Stimulated activated CD4-positive, alpha-beta T cell treated with anti-CD3 and anti-CD28 coated beads, Interleukin-4, amount 100 ng/mL, for 48 hours (primary cell): ENCODE measurements at places on chromosomes 13 and 19.

DNA sequence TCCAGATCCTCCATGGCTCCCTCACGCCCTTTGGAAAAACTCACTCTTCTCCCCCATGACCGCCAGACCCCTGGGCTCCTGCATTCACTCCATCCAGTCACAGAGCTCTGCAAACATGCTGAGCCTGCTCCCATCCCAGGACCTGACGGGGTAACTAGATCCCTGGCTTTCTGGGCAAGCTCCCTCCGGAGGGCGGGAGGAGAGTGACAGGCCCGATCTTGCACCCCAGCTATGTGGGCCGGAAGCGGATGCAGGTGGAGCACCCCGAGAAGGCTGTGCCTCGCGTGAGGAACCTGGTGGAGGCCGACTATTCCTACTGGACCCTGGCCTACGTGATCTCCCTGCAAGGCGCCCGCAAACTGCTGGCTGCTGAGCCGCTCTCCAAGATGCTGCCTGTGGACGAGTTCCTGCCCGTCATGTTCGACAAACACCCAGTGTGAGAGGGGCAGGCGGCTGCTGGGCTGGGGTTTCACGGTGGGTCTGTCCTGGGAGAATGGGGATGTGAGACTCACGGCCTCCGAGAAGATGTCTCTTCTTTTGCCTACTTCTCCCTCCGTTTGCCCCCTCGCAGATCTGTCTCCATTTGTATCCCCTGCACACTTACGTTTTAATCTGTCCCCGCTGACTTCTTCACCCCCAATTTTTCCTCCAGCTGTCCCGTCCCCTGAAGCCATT, 25.2 kb downstream of the COLGALT1 start:
- DNase-seq: no peak

- no peak for DNase-seq
These were observed 7.7 kb upstream of the MISP start for GRCh38 chr19:743168-743687.

DNA sequence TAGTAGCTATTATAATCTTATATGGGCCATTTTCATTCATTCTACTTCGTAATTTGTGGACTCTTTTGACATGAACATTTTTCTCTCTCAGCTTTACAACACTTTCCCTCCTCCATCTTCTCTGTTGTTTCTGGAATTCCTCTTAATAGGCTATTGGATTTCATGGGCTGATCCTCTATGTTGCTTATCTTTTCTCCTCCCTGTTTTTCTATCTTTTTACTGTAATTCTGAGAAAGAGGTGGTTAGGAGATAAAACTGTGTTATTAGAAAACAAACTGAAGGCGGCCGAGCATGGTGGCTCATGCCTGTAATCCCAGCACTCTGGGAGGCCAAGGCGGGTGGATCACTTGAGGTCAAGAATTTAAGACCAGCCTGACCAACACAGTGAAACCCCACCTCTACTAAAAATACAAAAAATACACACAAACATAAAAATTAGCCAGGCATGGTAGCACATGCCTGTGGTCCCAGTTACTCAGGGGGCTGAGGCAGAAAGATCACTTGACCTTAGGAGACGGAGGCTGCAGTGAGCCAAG, 188.1 kb downstream of the UGGT2 start:
- DNase-seq: no peak

DNA sequence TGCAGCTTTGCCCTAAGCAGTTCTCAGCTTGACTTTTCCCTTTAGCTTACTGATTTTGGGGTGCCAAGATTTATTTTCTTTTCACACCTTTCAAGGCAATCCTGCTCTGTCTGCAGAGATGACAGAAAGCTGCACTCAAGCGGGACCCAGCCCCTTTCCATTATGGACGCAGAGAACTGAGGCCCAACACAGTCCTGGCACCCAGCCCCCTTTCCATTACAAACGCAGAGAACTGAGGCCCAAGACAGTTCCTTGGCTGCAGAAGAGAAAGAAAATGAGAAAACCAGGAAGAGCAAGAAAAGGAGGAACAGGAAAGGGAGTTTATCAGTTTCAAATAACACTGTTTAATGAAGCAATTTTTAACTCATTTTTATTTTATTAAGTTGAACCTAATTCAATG, 36.8 kb upstream of the ATP11A start:
- DNase-seq: no peak

GRCh38 chr19:45448887-45449299, 18.9 kb upstream of the FOSB start:
- no peak for DNase-seq

- no peak for DNase-seq
These were observed 142.0 kb upstream of the TSHZ3 start for GRCh38 chr19:31491242-31491641.

- no peak for DNase-seq
These were observed 157.9 kb downstream of the UQCRFS1 start for GRCh38 chr19:29054886-29055675.

- DNase-seq: no peak
These were observed 45.2 kb upstream of the HMGB1 start for GRCh38 chr13:30510811-30511371.

DNA sequence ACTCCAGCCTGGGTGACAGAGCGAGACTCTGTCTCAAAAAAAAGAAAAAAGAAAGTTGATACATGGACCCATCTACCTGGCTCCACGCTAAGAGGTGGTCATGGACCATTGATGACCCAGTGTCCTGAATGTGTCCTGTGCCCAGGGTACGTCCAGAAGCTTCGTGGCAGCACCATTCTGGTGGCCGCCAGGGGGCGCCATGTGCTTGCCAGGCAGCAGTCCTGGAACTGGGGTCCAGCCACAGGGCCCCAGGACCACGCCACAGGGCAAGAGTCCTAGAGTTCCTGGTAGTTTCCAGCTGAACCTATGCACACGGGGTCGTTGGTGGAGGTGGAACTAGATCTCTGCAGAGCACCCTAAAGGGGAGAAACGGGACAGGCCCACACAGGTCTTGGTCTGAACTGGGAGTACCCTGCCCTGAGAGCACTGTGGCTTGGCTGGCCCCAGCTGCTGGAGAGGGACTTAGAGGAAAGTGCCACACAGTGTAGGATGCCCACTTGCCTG, 19.9 kb upstream of the FBXO27 start:
- DNase-seq: peak; percentile 60

GRCh38 chr19:46786236-46787039, 2.0 kb downstream of the SLC1A5 start:
- peak; percentile 68 for DNase-seq

- DNase-seq: no peak
These were observed 95.1 kb downstream of the DNAJC15 start for GRCh38 chr13:43118521-43118920.

DNA sequence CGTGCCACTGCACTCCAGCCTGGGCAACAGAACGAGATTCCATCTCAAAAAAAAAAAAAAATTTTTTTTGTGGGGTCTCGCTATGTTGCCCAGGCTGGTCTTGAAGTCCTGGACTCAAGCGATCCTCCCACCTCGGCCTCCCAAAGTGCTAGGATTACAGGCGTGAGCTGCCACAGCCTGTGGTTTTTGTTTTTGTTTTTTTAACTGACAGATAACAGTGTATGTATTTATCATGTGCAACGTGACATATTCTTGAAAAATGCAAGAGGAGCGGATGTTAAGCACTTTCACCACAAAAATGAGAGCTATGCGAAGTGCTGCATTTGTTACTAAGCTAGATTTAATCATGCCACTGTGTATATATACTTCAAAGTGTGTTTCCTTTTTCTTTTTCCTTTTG, 49.0 kb downstream of the ARHGEF18 start:
- no peak for DNase-seq

DNA sequence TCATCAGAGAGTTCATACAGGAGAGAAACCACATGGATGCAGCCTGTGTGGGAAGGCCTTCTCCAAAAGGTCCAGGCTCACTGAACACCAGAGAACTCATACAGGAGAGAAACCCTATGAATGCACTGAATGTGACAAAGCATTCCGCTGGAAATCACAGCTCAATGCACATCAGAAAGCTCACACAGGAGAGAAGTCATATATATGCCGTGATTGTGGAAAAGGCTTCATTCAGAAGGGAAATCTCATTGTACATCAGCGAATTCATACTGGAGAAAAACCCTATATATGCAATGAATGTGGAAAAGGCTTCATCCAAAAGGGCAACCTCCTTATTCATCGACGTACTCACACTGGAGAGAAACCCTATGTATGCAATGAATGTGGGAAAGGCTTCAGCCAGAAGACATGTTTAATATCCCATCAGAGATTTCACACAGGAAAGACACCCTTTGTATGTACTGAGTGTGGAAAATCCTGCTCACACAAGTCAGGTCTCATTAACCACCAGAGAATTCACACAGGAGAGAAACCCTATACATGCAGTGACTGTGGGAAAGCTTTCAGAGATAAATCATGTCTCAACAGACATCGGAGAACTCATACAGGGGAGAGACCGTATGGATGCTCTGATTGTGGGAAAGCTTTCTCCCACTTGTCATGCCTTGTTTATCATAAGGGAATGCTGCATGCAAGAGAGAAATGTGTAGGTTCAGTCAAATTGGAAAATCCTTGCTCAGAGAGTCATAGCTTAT, 17.7 kb downstream of the ZNF613 start:
- DNase-seq: no peak

GRCh38 chr13:30572859-30573275, 44.9 kb upstream of the USPL1 start:
- no peak for DNase-seq

GRCh38 chr13:83815598-83815997, 66.7 kb downstream of the SLITRK1 start:
- no peak for DNase-seq

DNA sequence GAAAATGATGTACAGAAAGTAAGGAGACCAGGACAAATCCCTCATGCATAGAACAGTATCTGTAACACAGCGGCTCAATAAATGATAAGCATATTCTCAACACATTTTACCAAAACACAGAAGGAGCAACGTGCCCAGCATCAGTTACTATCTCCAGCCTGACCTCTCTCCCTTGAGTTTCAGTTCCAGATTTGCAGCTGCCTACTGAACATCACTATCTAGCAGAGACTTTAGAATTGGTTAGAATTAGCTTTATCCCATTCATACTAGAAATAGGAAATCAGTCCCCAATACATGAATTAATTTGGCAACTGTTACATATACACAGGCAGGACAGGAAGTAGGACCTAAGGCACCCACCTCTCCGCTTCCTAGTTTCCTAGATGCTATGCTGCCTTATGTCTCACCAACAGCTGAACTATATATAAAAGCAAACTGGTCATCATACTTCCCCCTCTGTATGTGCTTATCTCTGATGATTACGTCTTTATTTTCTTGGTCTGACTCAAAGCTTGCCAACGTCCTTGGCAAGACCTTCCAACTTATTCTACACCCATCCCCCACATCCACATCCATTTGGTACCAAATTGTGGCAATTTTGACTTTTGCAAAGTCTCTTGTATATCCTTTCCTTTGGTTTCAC, 61.1 kb downstream of the SACS start:
- no peak for DNase-seq

- DNase-seq: no peak
These were observed 31.3 kb upstream of the ASF1B start for GRCh38 chr19:14167576-14168138.

- DNase-seq: no peak
These were observed 62.4 kb upstream of the C1QTNF9 start for GRCh38 chr13:24247016-24247415.

GRCh38 chr13:95809429-95809828, 132.5 kb downstream of the DNAJC3 start:
- DNase-seq: no peak

DNA sequence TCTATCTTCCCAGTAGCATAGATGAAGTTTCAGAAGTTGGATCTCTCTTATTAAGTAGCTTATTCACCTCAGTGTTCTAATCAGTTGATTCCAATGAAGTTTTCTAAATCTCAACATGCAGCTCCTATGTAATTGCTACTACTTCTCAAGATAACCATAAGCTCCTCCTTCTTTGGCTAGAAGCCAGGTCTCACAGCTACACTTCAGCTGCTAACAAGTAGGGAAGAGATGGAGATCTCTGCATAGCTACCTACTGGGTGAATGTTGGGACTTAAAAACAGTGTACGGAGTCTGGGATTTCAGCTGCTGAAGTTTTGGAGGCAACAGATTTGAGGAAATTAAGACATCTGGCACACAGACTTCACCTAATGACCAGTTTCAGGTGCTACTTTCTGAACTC, 661.0 kb downstream of the SLITRK1 start:
- no peak for DNase-seq

- no peak for DNase-seq
These were observed 6.1 kb downstream of the FOSB start for GRCh38 chr19:45473682-45474605.

GRCh38 chr13:113531041-113531873, 40.7 kb upstream of the DCUN1D2 start:
- no peak for DNase-seq

GRCh38 chr13:111599791-111600190, 279.3 kb downstream of the TEX29 start:
- DNase-seq: no peak

- no peak for DNase-seq
These were observed 6.9 kb downstream of the FUT2 start for GRCh38 chr19:48702701-48703100.

DNA sequence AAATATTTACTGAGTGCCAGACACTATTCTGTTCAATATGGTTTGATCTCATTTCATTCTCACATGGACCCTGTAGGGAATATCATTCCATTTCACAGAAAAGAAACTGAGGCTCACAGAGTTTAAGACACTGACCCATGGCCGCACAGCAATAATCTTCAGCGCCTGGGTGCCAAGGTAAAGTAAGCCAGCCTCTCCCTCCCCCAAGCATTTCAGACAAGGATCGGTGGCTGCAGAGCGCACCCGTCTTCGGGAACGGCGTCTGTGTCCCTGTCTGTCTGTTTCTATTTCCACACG, 4.3 kb upstream of the PDE4A start:
- DNase-seq: no peak

DNA sequence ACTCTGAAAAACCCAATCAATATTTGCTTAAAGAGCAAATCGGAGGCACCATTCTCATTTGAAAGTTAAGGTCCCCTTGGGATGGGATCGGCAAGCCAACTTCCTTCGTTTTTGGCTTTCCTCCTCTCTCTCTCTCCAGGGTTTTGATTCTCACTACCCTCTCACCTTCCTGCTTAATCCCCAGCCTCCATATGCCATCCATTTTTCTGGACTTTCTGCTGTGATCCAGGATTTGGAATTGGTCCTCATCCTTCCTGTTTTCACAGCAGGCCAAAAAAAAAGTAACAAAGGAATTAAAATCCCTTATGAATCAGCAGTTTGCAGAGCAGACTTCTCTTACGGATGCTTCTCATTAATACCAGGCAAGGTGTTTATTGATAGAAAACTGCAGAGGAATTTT, 283.1 kb upstream of the TMTC4 start:
- no peak for DNase-seq
